T follicular helper cell (primary cell): ENCODE measurements at places on chromosomes 6 and 20.

DNA sequence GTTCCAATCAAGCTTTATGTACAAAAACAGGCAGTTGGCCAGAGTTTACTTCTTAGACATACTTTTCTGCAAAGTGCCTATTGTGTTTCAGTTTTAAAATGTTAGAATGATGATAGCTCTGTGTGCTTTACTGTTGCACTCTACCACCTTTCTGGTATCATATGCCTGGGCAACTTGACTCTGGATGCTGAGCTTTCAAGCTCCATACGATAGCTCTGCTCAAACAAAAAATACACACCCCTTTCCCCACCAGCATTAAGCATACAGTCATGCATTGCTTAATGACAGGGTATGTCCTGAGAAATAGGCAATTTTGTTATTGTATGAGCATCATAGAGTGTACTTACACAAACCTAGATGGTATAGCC, 123.1 kb downstream of the RCAN2 start:
- DNase-seq = no peak

DNA sequence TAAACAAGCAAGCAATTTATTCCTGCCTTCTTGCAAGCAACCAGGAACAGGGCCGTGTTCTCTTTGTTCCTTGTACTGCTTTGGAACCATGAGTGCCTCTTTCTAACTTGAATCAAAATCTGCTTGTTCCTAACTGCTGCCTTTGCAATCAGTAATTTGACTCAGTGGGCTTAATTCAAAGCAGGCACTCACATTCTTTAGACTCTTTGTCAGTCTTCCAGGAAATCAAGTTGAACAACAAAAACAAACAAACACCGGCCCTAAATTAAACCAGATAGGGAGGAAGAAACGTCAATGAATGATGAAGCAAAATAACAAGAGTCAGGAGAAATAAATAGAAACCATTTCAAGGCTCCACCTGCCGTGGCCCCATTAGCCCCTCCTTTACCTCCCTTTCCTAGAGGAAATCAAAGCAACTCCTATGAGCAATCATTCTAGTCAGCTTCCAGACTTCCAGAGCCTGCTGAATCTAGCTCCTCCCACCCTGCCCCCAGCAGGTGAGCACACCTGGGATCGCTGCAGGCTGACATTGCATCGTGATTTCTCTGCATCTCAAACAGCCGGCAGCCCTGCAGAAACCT, 582.2 kb upstream of the FLRT3 start:
- DNase-seq = no peak

GRCh38 chr6:10390495-10391298, 24.2 kb downstream of the TFAP2A start:
- no peak for DNase-seq

DNA sequence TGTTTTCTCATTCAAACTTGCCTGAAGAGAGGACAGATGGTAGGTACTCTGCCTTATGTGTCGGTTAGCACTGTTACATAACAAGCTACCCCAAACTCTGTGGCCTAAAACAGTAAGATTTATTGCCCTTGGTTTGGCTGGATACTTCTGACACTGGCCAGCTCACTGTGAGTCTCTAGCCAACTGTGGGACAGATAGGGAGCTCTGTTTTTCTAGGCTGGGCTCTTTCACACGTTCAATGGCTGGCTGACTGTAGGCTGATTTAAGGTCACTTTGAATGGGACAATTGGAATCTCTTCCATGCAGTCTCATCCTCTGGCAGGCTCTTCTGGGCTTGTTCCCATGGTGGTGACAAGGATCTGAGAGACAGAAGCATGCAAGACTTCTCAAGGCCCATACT, 39.4 kb upstream of the JAG1 start:
- DNase-seq = no peak

- no peak for DNase-seq
Measured at GRCh38 chr20:4709261-4710105, 12.2 kb upstream of the PRND start.

DNA sequence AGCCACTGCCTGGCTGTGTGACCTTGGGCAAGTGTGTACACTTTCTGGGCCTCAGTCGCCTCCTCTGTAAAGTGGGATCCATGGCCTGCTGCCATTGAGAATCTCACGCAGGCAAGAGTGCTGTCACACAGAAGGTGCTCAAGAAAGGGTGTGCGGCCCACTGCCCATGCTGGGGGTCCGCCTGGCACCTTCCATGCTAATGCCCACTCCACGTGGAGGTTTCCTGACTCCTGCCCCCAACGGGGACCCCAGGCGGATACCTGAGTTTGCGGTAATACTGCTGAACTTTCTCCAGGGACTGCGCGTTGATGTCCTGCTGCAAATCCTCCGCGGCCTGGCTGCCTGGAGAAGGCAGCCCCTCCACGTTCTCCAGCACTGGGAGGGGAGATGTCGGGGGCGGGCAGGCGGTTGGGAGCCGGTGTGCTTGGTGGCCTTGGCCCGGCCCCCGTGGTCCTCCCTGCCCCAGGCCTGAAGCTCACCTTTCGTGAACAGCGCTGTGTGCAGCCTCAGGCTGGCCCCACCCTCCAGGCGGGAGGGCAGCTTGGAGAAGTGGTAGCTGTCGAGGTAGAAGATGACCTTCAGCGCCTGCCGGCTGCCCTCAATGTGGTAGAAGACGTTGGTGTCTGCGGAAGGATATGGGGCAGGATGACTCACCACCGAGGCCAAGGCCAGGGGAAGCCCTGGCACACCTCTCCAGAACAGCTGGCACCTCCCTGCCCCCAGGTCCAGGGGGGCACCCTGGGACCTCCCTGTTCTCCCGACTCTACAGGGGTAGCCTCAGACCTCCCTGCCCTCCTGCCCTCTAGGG, 195.6 kb downstream of the PREX1 start:
- DNase-seq = no peak

DNA sequence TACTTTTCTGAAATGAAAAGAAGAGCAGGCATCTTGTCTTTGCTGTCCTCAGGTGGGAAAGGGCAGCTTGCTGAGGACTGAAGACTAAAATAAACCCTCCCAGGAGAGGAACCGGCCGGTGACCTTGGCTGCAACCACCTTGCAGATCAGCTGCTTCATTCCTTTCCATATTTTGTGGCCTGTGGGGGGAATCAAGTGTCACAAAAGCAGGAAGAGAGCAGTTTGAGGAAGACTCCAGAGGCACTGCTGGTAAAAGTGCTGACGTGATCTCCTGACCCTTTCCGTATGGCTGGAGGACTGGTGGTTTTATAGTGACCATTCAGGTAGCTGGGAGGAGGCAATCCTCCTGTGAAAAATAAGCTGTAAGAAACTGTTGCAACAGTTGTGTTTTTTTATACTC, 157.0 kb downstream of the PLCB4 start:
- DNase-seq = no peak

- no peak for DNase-seq
Measured at GRCh38 chr6:116385921-116386320, 15.2 kb downstream of the DSE start.

- no peak for DNase-seq
Measured at GRCh38 chr6:107646176-107646575, 156.3 kb downstream of the SOBP start.

DNA sequence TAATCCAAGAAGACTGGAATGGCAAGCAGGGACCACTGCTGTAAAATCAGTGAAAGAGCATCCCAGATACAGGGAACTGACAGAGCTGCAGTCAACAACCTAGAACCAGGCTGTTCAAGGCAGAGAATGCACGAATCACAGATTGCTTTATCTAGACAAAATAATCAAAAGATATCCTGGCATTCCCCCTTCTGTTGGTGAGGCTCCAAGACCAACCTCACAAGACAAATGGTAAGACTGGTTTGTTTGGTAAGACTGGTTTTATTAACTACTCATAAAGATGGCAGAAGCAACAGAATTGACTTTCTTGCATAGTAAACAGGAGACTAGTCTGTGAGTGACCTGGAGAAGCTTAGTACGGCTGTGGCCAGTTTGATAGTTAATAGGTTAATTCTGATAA, 88.8 kb upstream of the AHI1 start:
- no peak for DNase-seq

DNA sequence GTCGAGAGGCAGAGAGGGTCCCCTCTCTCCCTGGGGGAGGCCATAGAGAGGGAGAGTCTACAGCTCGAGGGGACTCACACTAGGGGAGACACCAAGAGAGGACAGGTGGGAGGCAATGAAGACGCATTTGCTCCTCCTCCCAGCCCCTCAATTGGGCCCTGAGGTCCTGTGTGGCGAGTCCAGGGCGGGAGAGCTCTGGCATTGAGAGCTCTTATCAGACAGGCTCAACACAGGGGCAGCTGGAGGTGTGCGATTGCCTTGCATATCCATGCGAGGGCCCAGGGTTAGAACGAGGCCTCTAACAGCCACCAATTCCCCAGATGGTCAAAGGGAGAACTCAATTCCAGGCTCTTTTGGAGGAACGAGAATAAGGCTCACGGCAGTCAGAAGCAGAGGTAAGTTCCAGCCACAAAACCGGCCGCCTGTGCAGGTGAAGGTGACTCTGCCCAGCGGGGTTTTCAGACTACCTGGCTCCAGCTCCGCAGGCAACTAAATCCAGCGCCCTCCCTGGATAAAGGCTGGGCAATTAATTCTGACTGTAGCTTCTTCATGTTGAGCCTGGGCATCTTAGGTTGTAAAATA, 94.0 kb upstream of the MPC1 start:
- no peak for DNase-seq

GRCh38 chr20:10603971-10604864, 69.6 kb downstream of the JAG1 start:
- DNase-seq = no peak

DNA sequence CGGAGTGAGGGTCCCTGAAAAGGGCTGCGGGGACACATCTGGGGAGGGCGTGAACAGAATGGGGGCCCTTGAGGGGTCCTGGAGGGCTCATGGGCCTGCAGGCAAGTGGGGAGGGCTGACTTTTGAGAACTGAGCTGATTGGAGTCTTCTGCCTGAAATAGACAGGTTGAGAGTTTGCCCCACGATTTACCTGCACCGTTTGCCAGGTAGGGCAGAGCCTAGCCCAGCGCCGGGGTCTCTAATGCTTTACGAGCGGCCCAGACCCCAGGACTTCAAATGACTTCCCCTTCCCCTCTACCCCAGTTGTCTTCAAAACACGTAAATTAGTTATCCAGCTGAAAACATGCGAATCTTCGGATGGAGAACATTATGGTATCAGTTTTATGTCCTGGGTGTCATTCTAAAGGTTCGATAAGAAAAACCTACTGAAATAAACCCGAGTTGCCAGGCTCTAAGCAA, 1.3 kb downstream of the PLCB1 start:
- DNase-seq = no peak

- DNase-seq = no peak
Measured at GRCh38 chr20:37381621-37382471, 35.9 kb downstream of the SRC start.

DNA sequence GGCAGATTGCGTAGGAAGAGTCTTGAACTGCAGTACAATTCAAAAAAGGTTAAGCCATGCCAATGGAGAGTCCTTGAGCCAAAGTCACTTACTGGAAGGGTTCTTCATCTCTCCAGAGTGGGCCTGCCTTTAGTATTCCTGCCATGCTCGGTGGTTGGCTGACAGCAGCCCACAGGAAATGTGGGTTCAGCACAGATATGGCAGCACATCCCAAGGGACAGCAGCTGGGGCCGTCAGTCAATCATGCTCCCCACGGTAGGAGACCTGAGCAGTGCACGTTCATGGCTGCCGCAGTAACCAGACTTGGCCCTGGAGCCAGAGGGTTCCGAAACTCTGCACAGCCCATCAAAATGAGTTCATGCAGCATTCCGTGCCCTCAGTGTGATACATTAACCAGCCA, 63.6 kb upstream of the SIRPA start:
- no peak for DNase-seq

GRCh38 chr6:154731296-154732218, 1.7 kb upstream of the SCAF8 start:
- no peak for DNase-seq

- no peak for DNase-seq
Measured at GRCh38 chr6:107493158-107494057, 3.5 kb downstream of the SOBP start.

DNA sequence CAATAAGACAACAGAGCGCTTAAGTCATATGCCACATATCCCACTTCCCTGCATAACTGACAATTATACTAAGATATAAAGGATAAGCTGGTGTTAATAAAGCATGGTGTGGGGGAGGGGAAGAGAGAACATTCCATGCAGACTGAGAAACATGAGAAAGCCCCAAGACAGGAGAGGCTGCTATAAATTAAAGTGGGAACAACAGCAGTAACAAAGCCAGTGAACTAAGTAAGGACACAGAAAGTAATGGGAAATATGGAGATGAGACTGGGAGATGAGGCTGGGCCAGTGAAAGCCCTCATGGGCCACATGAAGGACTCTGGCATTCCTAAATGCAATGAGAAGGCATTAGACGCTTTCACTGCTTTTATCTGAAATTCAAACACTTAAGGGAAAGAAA, 41.3 kb downstream of the SESN1 start:
- no peak for DNase-seq

- DNase-seq = no peak
Measured at GRCh38 chr20:36887752-36888090, 11.8 kb downstream of the TLDC2 start.

DNA sequence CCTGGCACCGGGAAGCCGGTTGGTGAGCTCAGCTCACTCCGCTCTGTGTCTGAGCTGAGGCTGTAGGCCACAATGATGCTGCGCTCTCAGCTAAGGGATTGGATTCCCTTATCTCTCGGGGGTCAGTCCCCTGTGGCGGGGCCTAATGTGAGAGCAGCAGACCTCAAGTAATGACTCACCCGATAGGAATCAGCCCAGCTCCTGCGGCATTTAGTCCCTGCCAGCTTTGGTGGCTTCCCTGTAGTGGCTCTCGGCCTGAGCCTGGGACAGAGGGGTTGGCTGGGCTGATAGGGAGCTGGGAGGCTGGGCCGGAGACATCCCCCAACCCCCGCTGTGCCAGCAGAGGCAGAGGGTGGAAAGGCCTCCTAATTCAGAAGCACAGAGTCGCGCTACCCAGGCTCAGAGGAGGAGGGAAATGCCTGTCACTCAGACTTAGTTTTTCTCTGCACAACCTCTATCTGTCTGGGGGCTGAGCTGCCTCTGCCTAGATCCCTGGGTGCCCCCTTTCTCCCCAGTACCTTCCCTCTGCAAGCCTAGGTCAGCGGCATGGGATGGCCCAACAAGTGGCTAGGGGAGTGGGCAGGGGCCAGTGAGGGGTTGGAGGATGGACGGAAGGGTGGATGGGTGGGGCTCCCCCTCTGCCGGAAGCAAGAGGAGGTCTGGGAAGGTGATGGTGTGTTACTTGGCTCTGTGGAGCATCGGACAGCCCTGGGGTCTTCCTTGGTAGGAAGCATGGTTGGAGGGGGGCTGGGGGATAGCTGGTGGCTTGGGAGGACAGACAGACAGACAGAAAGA, 92.2 kb downstream of the CDH22 start:
- no peak for DNase-seq

DNA sequence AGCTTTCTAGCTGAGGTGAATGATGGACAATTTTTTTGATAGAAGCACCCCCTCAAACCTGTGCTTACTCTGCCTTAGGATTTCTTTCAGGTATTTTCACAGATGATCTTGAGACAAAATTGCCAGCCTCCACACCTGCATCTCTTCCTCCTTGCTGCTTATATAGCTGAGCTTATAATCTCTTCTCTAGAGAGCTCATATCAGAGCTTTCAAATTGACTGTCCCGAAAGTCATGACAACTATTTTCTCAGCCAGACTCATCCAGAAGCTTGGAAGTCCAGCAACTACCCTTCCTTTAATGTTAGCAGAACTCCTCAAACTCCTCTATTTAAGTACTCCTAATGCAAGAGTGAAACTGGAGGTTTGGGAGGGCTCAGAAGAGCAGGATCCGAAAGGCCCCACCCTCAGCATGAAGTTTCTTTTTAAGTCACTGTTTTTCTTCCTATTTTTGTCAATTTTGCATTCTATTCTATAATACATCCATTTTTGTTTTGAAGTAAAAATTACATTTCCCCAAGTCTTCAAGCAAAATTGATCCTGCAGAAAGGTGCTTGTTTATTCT, 12.7 kb downstream of the CGA start:
- no peak for DNase-seq

- DNase-seq = no peak
Measured at GRCh38 chr6:112802144-112802543, 455.0 kb downstream of the RFPL4B start.
